ENCODE measurements at places on chromosomes 4 and X.

- no peak for DNase-seq
These were observed 113.0 kb downstream of the EGF start for GRCh38 chr4:110025718-110026117.

DNA sequence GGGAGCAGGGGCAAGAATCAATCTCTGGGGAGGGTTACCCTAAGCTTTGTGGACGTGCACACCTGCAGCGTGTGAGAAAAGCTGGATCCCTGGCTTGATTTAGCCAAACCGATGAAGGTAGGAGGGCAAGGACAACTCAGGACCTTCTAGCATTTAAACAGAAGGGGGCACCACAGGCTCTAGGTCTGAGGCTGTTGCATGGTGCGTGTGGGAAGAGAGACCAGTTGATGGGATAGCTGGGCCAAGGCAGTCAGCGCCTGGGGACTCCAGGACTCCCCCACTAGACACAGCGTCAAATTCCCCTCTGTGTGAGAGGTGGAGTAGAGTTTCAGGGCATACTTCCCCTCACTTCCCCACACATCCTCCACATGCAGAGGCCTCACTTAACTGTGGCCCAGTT is 4.3 kb downstream of the GABRQ start:
- no peak for DNase-seq

- DNase-seq: no peak
These were observed 102.8 kb upstream of the OR13H1 start for GRCh38 chrX:131441033-131441432.

DNA sequence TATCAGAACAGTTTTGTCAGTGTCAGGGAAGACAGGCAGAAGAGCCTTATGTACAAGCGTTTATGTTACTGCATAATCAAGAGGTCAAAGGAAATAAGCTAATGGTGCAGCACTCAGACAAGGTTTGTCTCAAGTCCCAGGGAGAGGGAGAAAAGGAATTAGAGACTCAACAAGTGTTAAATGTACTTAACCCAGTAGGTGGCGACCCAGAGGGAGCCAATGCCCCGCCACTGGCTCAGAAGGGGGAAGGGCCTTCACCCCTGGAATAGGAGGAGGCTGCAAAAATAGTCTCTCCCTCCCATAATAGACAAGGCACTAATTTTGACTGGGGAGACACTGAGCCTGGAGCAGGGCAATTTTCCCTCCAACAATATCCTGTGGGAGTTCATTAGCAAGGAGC is 14.1 kb upstream of the PAPSS1 start:
- DNase-seq: no peak

GRCh38 chr4:126647756-126648397 is 984.9 kb upstream of the INTU start:
- peak; percentile 3 for DNase-seq

DNA sequence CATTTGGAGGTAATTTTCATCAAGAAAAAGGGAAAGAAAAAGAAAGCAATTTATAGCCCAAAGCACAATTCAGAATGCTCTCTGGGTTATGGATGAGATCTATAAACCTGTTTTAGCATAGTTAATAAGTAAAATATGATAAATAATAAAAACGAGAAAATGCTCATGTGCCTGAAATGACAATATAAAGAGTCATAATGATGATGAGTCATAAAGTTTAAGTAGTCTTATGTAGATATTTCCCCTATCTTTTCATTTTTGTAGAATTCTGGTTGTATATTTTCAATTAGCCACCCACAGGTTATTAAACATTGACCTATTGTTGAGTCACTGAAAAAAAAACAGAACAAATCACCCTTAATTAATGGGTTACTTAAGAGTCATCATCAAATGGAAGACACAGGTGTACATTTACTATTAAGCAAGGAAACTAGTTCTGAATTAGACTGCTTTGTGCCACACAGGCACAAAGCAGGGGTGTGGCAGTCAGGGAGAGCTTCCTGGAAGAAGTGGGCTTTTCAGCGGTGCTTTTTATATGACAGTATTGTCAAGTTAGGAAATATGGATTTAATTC is 29.3 kb downstream of the BEND4 start:
- no peak for DNase-seq

- DNase-seq: no peak
These were observed 129.7 kb downstream of the FRAS1 start for GRCh38 chr4:78186597-78187543.

DNA sequence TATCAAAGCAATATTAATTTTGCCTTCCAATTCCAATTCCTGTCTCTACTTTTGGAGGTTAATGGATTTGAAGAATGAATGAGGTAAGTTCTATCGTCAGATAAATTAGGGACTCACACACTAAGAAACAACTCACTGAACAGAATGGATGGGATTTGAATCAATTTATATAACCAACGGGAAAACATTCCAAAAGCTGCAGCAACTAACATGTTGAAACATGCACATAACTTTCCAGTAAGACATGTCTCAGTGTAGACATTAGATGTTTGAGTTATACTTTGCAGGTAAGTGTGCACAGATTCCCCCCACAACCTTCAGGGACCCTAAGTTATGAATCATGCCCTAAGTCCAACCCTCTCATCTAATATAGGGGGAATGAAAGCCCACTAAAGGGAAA is 34.3 kb downstream of the TFDP3 start:
- no peak for DNase-seq

DNA sequence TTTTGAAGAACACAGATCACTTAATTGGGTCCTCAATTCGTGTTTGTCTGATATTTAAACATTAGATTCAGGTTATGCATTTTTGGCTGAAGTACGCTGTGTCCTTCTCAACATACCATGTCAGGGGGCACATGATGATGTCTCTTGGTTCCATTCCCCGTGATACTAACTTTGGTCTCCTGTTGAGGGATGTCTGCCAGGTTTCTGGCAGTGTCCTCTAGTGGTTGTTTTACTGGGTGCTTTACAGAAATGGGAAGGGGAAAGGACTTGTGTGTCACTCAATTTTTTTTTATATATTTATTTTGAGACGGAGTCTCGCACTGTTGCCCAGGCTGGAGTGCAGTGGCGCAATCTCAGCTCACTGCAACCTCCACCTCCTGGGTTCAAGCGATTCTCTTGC is 58.2 kb downstream of the WWC2 start:
- no peak for DNase-seq

- no peak for DNase-seq
These were observed 14.7 kb upstream of the VSIG1 start for GRCh38 chrX:108029928-108030711.

GRCh38 chr4:71460371-71460770 is 121.6 kb downstream of the SLC4A4 start:
- DNase-seq: no peak

- DNase-seq: no peak
These were observed at the start of gene TAF7L for GRCh38 chrX:101290957-101291603. Gene TAF7L, minus strand, starts transcription at chrX:101291334. Its CDS starts 3,791 bp downstream, at chrX:101287543.

- DNase-seq: no peak
These were observed 40.2 kb downstream of the ADH7 start for GRCh38 chr4:99394896-99395295.

- DNase-seq: no peak
These were observed 14.2 kb downstream of the VEGFC start for GRCh38 chr4:176778491-176778890.

- peak; percentile 39 for DNase-seq
These were observed 42.0 kb downstream of the LGI2 start for GRCh38 chr4:24988776-24989175.

DNA sequence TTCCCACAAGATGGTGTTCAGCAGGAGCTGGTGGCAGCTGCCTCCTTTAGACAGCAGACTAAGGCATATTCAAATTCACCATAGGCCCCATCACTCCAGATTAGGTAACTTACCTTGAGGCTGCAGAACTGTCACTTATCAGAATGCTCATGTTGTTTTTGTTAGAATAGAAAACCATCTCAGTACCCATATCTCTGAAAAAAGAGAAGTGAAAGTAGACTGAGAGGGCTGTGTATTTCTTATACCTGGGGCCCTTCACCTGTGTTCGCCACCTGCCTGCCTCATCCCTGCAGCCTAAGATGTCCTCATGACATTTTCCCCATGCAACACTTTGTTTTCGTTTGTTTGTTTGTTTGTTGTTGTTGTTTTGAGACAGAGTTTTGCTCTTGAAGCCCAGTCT is 32.9 kb upstream of the SPRY1 start:
- no peak for DNase-seq

- DNase-seq: peak; percentile 59
These were observed 763 bp upstream of the PRRG1 start for GRCh38 chrX:37348231-37348970.

All from AG09319 (cell line).